Islet precursor cell (in vitro differentiated cells): ENCODE measurements at places on chromosomes 3 and 15.

DNA sequence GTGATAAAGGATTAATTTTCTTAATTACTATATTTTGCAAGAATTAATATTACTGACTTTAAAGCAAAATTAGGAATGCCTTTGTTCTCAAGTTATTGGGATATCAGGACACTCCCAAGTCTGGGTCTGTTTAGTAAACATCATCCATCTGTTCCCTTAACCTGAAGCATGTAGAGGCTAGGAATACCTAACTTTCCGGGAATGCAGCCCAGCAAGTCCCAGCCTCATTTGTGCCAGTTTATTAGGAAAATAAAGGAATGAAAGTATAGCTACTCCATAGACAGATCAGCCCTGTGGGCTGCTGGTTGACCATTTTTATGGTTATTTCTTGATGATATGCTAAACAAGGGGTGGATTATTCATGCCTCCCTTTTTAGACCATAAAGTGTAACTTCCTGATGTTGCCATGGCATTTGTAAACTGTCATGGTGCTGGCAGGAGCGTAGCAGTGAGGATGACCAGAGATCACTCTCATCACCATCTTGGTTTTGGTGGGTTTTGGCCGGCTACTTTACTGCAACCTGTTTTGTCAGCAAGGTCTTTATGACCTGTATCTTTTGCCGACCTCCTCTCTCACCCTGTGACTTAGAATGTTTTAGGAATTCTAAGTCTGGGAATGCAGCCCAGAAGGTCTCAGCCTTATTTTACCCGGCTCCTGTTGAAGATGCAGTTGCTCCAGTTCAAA lies 540.2 kb downstream of the NAALADL2 start:
- DNase-seq = peak; percentile 82

DNA sequence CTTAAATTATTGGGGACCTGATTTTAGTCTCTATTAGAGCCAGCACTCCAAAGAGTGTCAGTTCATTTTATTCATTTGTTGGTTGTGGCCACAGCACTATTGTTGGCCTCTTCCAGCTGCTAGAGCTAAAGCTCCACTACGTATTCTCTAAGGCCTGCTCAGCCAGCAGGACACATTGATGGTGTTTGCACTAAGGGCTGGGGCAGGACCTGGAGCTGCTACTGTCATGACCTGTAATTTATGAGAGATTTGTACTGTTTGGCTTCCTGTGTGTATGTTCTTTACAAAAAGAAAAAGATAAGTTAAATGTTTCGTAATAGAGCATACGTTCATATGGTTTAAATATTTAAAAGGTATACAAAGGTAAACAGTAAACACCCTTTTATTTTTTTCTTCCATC lies 8.1 kb downstream of the GFM1 start:
- DNase-seq = no peak

- DNase-seq = no peak
Measured at GRCh38 chr3:164514576-164514975, 563.7 kb downstream of the SI start.

GRCh38 chr3:347581-347980 lies 151.0 kb downstream of the CHL1 start:
- no peak for DNase-seq

DNA sequence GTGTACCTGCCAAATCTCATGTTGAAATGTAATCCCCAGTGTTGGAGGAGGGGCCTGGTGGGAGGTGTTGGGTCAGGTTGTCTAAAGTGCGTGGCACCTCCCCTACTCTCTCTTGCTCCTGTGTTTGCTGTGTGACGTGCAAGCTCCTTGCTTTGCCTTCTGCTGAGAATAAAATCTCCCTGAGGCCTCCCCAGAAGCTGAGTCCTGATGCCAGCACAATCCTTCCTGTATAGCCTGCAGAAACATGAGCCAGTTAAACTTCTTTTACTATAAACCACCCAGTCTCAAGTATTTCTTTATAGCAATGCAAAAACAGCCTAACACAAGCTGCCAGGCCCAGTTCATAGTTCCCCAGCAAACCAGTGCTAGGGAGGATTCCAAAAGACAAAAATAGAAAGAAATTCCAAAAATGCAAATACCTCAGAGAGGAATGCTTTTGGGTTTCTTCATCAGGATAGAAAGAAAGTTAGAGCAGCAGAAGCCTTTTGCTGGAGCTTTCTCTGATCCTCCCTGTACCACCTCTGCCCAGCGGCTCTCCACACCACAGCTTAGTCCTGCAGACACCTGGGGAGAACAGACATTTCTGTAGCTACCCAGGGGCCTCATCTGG lies 25.9 kb upstream of the CDV3 start:
- DNase-seq = peak; percentile 73

DNA sequence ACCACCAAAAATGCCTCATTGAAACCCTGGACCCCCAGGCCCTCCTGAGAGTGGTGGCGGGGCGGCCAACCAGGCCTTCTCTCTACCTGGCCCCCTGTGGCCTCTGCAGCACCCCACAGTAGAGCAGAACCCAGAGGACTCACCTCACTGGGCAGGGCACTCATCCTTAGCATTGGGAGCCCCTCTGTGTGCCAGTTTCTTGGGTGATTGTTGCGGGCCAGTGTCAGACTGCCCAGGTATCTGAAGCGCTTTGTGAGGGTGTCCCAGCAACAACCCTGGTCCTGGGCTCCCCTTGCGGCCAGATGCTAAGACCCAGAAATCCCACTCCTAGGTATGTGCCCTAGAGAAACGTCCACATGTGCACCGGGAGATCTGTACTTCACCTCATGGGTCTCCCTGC lies 20.7 kb upstream of the MRPS22 start:
- no peak for DNase-seq

- DNase-seq = no peak
Measured at GRCh38 chr3:136682740-136683312, 69.4 kb downstream of the STAG1 start.

- DNase-seq = peak; percentile 80
Measured at GRCh38 chr3:632571-633170, 436.1 kb downstream of the CHL1 start.

DNA sequence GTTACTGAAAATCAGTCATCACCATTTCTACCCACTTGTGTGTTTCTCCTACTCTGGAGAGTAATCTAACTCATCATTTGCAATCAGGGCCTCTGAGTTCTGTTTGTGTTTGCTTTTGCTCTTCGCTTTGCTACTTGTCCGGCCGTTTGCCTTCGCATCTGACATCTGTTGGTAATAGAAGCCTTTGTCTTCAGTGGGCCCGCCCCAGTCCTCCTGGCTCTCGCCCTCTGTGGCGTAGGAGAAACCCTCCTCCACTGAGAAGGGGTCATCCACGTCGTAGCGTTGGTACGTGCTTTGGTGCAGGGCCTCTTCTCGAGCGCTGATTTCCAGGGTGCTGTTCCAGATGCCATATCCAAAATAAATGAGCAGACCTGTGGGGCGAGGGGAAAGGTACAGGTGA lies 48.3 kb downstream of the CLDN11 start:
- no peak for DNase-seq

DNA sequence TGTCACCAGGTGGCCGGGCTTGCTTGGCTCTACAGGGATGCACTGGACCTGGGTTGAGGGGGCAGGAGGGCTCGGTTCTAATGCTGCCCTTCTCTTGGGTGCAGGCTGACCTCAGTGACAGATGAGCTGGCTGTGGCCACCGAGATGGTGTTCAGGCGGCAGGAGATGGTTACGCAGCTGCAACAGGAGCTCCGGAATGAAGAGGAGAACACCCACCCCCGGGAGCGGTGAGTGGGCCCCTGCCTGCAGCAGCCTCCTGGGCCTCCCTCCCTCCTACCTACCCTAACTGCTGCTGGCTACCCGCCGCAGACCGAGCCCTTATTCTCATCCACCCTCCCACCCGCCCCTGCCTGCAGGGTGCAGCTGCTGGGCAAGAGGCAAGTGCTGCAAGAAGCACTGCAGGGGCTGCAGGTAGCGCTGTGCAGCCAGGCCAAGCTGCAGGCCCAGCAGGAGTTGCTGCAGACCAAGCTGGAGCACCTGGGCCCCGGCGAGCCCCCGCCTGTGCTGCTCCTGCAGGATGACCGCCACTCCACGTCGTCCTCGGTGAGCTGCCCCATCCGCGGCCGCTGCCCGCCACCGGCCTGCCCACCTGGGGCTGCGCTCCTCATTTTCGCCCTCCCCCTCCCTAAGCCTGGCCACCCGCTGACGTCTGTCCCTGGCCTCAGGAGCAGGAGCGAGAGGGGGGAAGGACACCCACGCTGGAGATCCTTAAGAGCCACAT lies 5.6 kb downstream of the FES start:
- no peak for DNase-seq

DNA sequence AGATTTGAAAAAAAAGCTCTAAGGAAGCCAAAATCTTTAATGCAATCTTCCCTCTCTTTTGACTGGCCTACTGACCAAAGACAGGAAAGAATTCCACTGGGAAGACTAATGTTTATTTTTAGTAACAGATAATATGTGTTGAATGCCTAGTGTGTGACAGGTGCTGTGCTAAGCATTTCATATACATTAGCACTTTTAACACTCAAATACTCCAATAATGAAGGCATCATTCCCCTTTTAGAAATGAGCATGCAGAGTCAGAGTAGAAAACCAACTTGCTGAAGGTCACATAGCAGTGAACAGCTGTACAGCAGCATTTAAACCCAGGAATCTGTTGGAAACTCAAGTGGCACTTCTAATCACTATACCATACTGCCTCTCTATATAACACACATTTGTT lies 170.6 kb downstream of the MINAR1 start:
- DNase-seq = no peak

- DNase-seq = no peak
Measured at GRCh38 chr3:65761446-65762234, 277.1 kb downstream of the MAGI1 start.

DNA sequence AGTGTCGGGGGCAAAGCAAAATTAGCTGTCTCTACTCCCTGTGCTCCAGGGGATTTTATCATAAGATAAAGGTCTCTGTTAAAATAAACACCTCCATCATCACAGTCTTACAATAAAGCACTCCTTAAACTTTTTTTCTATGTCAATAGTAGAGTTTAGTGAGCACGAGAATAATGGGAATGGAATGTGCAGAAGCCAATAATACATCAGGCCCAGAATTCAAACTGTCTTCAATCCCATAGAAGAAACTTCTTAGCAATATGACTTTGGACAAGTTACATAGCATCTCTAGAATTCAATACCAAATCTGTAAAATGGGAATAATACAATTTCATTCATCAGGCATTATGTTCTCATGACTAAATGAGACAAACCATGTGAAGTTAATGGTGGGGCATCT lies 49.0 kb upstream of the EPHA3 start:
- no peak for DNase-seq

DNA sequence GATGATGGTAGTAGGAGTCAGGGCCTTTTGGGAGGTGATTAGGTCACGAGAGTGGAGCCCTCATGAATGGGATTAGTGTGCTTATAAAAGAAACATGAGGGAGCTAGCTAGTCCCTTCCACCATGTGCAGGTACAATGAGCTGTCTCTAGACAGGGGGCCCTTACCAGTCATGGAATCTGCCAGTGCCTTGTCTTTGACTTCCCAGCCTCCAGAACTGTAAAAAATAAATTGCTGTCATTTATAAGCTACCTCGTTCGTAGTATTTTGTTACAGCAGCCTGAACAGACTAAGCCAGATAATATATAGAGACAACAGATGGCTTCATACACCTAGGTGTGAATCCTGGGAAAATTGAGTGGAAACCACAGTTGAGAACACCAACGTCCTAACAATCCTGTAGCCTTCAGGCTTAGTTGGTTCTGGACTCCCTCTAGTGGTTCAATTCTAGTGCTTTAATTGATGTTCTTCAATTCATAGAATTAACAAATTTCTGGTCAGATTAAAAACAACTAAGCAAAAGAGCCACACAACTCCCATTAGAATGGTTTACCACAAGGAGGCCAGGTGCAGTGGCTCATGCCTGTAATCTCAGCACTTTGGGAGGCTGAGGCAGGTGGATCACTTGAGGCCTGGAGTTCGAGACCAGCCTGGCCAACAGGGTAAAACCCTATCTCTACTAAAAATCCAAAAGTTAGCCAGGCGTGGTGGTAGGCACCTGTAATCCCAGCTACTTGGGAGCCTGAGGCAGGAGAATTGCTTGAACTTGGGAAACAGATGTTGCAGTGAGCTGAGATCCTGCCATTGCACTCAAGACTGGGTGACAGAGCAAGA lies 21.3 kb upstream of the GATM start:
- no peak for DNase-seq

DNA sequence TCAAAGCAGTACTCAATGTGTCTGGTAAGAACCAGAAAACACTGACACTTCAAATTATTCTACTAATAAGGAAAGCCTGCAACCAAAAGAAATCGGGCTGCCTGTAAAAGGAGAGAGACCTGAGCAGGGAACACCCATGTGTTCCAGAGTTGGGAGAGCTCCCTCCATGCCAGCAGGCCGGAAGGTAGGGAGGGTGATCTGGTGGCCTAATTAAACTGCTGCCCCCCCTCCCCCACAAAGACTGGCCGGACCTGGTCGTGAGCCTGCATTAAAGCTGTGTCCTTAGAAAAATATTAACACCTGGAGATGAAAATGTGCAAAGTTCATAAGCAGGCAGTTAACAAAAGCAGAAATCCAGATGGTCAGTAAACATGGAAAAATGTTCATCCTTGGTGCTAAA lies 170.6 kb upstream of the BHLHE40 start:
- DNase-seq = no peak

DNA sequence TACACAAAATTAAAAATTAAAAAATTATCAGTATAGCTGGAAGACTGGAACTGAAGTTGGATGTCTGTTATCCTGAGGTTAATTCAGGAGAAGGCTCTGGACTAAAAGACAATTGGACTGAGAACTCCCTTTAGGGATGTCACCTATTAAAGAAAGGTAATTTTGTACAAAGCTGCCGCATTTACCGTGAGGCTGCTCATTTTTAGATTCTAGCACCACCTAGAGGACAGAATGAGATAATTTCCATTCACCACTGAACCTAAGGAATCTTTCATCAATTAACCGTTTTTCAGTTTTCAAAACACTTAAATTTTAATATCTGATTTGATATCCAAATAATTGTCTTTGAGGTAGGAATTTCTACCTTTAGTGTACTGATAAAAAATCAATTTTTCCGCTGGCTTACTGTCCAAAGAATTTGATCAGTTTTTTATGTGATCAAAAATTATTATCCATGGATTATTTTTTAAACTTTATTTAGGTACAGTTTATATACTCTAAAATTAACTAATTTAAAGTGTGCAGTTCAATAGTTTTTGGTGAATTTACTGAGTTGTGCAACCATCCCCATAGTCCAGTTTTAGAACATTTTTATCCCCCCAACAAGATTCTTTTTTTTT lies 106.7 kb upstream of the TNIK start:
- no peak for DNase-seq

DNA sequence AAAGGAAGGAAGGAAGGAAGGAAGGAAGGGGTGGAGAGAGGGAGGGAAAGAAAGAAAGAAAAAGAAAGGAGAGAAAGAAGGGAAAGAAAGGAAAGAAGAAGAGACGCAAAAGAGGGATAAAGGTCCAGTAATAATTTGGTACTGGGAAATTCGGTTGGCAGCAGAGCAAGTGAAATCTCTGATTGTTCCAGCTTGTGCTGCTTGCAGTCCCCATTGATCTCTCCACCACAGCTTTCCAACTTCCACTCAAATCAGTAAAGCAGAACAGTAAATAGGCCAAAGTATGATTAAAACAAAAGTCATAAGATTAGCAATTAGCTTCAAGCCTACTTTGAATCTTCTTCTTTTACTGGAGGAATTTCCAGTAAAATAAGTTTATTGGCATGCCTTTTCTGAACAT lies 357.2 kb downstream of the ROBO1 start:
- DNase-seq = no peak
